ENCODE measurements at places on chromosomes 6 and 20.

- no peak for DNase-seq
Observed at GRCh38 chr20:49388744-49389143, 93.7 kb downstream of the KCNB1 start.

- DNase-seq = no peak
Observed at GRCh38 chr20:63056236-63057170, 49.7 kb upstream of the BHLHE23 start.

DNA sequence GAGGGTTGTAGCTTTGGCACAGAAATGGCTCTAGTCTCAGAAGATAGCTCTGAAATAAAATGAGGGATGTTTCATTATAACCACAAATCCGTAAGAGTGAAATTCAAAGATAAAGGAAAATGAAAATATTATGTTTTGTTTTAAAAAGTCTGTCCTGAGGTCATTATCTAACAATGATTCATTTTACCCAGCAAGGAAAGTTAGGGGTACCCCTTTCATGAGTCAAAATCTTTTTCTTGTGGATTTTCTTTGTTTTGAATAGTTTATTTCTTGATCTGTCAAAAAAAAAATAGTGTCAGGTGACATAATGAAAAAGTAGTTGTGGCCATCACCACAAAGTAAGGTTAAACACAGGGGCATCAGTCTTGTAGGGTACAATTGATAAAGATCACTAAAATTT lies 59.7 kb upstream of the MYB start:
- DNase-seq = no peak

DNA sequence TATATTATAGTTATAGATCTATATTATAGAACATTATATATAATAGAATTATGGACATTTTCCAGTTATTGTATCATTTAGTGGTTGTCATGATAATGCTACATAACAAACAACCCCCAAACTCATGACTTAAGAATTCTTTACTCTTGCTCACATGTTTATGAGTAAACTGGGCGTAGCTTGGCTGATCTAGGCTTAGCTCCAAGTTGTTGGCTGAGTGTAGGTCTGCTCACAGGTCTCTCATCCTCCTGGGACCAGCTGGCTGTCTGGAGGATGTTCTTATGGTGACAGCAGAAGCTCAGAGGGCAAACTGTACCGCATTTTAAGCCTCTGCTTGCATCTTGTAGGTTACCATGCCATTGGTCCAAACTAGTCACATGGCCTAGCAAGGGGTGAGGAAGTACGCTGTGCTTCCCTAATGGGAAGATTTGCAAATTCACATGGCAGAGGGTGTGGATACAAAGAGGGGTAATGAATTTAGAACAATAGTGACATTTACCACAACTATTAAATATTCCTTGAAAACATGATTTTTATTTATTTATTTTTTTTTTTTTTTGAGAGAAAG lies 34.2 kb downstream of the ARHGAP40 start:
- no peak for DNase-seq

DNA sequence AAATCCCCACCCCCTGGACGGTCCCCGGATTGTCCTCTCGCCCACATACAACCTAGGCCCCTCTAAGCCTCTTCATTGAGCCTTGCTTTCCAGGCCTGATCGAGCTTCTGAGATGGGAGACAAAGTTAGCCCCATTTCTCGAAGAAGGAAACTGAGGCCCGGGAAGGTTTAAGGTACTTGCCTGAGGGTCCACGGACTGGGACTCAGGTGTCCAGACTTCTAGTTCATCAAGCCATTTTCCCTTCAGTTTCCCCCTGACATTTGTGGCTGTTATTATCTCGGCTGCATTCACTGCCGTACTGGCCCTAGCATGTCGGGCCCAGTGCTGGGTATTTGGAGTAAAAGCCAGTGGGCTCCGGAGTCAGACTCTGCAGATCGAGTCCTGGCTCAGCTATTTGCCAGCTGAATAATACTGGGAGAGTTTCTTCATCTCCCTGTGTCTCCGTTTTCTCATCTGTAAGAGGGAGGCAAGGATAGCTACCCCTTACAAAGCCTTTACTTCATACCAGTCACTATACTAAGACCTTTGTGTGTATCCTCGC lies 633 bp downstream of the RPRD1B start:
- no peak for DNase-seq

DNA sequence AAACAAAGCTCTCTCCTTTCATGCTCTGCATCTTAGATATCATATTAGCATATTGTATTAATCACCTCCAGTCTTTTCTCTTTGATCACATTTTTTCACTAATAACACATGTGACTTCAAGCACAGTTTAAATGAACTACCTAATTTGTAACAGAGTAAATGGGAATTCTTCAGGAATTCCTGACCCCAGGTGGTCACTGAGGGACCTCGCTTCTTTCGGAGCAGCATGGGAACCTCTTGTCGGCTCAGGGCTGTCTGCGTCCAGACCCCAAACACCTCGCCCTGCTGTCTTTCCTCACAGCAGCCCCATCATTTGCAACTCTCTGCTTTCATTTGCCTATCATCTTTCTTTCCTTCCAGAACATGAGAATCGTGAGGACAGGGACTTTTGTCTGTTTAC lies 103.5 kb downstream of the DACT2 start:
- no peak for DNase-seq
